ENCODE measurements at places on chromosomes 3 and 15.

DNA sequence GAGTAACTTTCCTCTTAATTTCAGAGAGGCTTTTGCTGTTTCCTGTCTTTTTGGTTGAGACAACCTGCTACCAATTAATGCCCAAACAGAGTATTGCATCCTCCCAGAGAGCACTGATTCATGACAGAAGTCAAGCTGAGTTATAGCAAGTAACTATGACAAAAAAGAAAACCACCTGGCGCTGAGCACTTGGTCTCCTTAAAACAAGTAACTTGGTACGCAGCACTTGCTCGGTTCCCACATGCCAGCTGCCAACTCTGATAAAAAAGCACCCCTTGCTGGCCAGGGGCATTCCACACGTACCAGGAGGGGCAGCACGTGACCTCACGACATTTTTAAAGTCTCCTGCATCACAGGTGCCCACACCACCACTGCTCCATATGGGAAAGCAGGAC lies 13.5 kb upstream of the MYO5C start:
- peak; percentile 23 for DNase-seq

DNA sequence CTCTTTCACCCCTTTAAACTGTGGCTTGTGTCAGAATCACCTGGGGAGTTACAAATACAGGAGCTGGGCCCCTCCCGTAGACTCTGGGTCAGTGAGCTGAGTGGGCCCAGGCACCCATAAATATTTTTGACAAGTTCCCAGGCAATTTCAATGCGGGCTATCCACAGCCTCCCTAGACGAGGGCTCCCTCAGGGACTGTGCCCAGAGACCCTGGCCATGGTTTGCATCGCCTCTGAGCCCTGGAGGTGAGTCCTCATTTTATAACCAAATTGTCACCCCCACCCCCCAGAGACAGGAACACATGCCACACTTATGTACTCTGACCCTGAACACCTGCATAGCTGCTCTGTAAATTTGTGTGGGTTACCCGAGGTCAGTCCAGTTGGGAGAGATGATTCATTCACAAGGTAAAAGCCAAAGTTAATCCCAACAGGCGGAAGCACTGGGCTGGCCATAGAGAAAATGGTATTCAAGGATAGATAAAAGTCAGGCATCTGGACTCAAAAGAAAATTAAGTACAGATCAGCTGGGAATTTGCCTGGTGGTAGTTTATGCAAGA lies 146.5 kb upstream of the SLC6A11 start:
- DNase-seq = no peak

DNA sequence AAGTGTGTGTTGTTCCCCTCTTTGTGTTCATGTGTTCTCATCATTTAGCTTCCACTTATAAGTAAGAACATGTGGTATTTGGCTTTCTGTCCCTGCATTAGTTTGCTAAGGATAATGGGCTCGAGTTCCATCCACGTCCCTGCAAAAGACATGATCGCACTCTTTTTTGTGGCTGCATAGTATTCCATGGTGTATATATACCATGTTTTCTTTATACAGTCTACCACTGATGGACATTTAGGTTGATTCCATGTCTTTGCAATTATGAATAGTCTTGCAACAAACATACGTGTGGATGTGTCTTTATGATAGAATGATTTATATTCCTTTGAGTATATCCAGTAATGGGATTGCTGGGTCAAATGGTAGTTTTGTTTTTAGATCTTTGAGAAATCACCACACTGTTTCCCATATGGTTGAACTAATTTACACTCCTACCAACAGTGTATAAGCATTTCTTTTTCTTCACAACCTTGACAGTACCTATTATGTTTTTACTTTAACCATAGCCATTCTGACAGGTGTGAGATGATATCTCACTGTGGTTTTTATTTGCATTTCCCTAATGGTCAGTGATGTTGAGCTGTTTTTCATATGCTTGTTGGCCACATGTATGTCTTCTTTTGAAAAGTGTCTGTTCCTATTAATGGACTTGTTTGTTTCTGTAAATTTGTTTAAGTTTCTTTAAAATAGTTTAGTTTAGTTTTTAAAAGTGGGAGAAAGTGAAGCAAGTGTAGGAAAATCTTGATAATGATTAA lies 21.9 kb upstream of the SLC30A4 start:
- no peak for DNase-seq

DNA sequence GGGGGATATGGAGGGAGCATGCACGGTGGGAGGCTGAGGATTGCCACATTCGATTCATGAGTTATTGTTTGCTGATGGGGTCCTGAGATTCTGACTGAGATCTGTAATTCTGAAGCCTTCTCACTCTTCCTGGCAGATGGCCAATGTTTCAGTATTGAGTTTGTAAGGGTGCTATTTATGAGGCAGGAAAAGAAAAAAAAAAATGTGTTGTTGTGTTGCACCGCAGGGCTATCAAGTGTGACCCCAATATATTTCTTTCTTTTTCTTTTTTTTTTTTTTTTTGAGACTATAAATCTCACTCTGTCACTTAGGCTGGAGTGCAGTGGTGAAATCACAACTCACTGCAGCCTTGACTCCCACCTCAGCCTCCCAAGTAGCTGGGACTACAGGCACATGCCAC lies 3.2 kb upstream of the SENP2 start:
- peak; percentile 56 for DNase-seq

DNA sequence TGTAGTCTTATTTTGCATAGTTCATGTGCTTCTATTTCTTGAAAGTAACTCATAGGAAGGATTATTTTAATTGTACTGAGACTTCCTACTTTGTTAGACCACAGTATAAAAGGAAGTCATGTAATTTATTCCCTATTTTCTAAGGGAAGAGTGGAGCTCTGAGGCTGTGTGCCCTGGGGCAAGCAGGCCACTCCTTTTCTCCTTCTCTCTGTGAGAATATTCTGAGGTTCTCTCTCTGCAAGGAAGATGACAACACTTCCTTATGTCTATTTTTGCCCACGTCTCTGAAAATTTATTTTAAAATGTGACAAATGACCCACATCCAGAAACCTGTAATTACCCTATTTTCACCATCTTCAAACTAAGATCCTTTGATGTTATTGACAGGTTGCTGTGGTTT lies 11.0 kb downstream of the KCTD6 start:
- no peak for DNase-seq

GRCh38 chr3:77298417-77298816 lies 258.5 kb downstream of the ROBO2 start:
- DNase-seq = no peak

DNA sequence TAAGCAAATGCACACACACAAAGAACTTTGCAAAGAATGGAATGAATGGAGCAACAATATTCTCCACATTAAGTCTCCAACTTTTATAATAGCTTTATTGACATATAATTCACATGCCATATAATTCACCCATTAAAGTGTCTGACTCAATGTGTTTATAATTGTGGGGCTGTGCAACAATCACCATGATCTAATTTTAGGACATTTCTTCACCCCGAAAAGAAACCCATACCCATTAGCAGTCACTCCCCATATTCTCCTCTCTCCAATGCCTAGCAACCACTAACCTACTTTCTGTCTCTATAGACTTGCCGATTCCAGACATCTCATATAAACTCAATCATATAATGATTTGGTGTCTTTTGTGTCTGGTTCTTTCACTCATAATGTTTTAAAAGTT lies 22.6 kb downstream of the VGLL4 start:
- DNase-seq = no peak

GRCh38 chr3:183178833-183179549 lies 16.5 kb upstream of the LAMP3 start:
- peak; percentile 73 for DNase-seq

DNA sequence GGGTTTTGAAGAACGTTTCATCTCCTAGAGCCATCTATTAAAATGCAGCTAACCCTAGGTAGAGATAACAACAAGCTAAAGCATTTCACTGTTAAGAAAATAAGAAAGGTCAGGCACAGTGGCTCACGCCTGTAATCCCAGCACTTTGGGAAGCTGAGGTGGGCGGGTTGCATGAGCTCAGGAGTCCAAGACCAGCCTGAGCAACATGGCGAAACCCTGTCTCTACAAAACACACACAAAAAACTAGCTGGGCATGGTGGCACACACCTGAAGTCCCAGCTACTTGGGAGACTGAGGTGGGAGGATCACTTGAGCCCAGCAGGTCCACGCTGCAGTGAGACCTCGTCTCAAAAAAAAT lies 5.4 kb upstream of the TBC1D5 start:
- no peak for DNase-seq

DNA sequence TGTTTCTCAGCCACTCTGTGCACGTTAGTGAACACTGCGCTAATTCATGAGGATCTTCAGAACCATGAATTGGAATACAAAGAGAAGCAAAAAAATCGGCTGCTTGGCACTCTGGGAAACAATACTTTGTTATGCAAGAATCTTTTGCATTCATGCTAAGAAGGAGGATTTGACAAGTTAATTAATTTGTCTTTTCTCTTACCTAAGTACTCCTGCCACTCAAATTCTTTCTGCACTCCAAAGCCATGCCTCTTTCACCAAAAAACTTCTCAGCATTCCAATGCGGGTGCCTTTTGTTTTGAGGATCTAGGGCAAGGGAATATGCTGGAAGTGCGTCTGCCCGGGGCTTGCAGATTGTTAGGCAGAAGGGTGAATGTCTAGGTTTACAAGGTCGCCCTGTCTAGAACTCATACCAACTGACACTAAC lies 11.3 kb upstream of the KAT2B start:
- no peak for DNase-seq

GRCh38 chr15:41774882-41775417 lies 666 bp downstream of the MAPKBP1 start:
- no peak for DNase-seq

DNA sequence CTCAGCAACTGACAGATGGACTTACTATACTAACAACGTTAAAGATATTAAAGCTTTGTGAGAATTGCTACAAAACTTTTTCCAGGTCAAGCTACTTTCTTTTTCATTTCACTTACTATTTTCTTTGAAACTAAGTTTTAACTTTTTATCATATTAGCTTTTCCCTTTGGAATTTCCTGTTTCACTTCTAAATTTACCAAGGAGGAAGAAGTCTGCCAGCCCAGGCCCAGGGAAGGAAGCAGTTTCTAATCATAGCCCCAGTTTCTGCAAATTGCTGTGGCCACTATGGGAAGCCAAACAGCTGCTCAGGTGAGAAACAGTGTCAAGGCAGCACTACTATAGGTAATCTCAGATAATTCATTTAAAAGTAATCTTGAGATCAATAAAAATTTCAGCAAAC lies 18.4 kb downstream of the CYFIP1 start:
- DNase-seq = no peak

GRCh38 chr3:66585520-66586095 lies 84.8 kb upstream of the LRIG1 start:
- no peak for DNase-seq

- no peak for DNase-seq
Observed at GRCh38 chr3:170159933-170160332, 21.6 kb downstream of the PHC3 start.

DNA sequence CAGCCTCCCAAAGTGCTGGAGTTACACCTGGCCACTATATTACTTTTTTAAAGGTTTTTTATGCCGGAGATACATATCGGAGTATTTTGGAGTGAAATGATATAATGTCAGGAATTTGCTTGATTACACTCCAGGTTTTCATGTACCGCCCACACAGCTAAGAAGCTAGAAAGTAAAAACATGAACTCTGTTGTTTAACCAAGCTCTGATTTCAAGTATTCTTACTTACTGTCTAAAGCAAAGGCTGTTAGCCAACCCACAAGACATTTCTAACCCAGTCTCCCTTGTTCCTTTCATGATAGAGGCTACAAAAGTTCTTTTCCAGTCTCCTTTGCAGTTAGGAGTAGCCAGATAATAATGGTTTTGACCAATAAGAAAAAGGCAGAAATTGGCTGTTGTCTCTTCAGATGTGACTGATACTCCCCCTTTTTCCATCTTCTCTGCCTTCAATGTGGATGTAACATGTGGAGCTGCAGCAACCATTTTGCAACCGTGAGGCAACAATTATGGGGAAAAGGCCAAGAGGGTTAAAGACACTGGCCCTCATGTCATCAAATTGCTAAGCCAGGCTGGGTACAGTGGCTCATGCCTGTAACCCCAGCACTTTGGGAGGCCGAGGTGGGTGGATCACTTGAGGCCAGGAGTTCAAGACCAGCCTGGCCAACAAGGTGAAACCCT lies 6.1 kb upstream of the CP start:
- no peak for DNase-seq

DNA sequence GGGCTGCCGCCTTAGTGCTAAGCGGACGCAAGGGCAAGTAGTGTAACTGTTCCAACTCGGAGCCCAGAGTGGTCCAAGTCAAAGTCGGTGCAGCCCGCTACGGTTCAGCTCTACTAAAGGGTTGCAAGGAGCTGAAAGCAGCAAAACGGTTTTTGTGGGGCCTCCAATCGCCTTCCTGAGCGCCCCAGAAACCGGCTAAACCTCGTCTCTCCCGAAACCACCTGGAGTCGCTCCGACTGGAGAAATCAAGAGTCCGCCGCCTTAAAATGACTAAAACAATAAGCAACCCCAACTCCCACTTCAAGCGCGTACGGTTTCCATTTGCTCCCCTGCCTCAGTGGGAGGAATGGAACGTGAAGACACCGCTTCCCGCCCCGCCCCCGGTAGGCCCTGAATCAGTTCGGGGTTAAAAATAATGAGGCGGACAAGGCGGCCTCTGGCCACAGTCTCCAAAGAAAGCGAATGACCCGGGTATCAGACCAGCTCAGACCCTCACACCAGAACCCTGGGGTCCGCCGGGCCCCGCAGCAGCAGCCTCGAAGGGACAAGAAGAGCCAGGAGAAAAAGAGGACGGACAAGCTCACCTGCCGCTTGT lies 401 bp downstream of the SEC11A start:
- no peak for DNase-seq

DNA sequence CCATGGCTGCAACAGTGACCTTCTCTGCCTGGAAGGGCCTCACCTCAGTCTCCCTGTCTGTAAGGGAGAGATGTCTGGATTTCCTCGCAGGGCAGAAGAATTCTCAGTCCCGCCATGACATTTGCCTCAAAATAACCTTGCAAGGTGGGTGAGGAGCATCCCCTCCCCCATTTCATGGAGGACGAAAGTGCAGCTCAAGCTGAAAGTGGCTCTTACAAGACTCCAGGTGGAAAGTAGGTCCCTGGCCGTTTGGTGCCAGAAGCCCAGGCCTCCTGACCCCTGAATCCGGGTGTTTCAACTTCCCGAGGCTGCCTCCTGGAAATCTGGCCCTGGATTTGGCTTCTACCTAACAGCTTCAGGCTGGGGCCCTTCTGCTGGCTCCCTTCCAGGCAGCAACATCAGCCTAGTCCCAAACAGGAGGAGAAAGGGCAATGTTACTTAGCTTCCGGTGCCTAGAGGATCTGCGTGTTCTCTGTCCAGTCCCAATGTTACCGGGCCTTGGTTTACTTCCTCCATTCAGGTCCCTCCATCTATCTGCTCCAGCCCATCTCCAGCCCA lies 769 bp upstream of the CSPG4 start:
- DNase-seq = no peak

- no peak for DNase-seq
Observed at GRCh38 chr3:4828279-4829030, 150.8 kb upstream of the BHLHE40 start.

Measured in GM13977 (cell line).